Stimulated activated CD4-positive, alpha-beta T cell treated with anti-CD3 and anti-CD28 coated beads, Interleukin-15, amount 100 ng/mL, for 48 hours (primary cell): ENCODE measurements at places on chromosomes 2 and 18.

- DNase-seq: no peak
These were observed 1252.7 kb upstream of the FAM98A start for GRCh38 chr2:34851804-34852203.

GRCh38 chr2:224211791-224212190, 172.7 kb upstream of the SERPINE2 start:
- no peak for DNase-seq

GRCh38 chr18:500632-501405, at the start of gene COLEC12:
Gene COLEC12, minus strand, starts transcription at chr18:500701. Its CDS starts 187 bp downstream, at chr18:500514.
- DNase-seq: no peak

DNA sequence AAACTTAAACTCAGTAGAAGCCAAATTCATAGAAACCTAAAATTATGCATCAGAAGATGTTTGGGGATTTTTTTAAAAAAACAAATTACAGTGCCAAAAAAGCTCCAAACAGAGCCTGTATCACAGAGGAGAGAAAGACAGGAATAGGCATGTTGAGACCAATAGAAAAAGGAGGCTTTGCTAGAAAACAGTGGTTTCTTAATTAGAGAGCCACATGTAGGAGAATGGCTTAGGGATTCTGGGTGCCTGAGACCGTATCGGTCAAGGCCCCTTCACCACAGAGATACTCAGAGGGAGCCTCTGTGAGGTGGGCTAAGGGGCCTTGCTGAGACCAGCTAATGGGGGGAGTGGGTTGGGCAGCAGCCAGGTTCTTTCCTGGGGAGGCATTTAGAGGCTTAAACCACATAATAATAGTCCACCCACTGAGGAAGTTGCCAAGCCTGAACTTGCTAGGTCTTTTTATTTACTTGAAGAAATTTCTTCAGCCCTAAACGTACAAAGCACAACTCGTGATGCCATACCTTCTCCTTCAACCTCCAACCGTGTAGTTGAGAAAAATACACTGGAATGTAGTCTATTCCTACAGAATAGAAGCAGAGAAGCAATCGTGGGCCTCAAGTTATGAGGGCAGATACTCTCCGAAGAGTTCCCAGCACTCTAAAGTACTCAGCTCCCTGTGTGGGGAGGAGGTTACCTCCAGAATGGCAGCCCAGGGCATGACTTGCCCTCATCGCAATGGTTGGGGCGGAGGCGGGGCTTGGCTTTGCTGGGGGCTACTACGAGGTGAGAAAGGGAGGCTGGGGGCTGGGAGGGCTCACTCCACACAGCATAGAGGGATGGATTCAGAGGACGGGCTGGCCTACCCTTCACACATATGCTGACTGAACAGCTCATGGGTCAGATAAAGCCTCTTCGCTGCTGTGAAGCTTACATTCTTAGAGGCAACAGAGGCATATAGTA, 237.9 kb downstream of the TPGS2 start:
- DNase-seq: no peak

DNA sequence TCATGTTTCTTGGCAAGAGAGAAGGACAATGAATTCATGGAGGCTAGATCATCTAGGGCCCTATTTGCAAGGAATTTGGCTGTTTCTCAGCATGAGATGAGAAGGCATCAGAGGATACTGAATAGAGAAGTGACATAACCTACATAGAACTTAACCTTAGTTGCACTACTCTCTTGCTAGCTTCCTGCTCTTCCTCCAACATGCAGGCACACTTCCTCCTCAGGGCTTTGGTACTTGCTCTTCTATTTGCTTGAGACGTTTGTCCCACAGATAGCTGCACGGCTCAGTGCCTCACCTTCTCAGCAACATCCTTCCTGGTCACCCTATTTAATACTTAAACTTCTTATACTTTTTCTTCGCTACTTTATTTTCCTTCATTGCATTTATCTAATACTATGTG, 20.0 kb upstream of the LANCL1 start:
- DNase-seq: no peak

- DNase-seq: no peak
These were observed 262.4 kb downstream of the MEIS1 start for GRCh38 chr2:66697366-66697765.

DNA sequence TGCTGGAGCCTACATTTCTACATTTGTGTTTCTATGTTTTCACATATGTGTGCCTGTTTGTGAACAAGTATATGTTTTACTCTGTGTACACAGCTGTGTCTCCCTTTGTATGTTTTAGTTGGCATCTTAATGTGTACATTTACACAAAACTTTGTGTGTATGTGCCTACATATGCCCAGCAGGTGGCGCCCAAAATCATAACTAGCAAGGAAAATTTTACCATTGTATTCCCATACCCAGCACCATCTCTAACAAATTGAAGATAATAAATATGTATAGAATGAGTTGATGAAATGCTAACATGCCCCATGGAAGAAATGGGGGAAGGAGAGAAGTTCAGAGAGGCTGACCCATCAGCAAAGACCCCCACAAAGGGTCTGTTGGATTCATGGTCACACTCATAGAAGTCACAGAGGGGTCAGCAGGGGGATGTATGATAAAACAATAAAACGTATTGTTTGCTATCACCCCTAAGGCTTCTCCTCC, 48.1 kb downstream of the PKDCC start:
- no peak for DNase-seq

GRCh38 chr2:195824478-195824877, 167.5 kb downstream of the SLC39A10 start:
- DNase-seq: no peak

GRCh38 chr2:36733215-36733614, 36.7 kb downstream of the VIT start:
- no peak for DNase-seq

DNA sequence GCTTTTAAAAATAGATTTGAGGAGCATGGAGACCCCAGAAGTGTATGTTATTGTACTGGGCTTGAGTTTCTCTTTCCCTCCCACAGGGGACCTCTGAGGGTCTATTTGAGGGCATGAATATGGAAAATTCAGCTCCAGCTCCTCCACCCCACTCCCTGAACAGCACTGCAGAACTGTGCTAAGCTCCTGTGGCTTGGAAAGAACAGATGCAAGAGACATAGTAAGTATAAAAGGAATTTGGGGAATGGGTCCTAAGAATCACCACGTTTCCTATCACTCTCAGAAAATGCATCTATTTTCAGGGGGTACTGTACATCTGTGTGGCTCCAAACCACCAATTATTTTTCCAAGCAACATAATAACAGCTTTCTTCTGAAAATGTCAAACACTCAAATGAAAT, 416.1 kb downstream of the ZNF521 start:
- DNase-seq: no peak

- no peak for DNase-seq
These were observed 210.4 kb downstream of the SOCS6 start for GRCh38 chr18:70499218-70499691.

- DNase-seq: no peak
These were observed 15.0 kb upstream of the TTR start for GRCh38 chr18:31576670-31577069.

DNA sequence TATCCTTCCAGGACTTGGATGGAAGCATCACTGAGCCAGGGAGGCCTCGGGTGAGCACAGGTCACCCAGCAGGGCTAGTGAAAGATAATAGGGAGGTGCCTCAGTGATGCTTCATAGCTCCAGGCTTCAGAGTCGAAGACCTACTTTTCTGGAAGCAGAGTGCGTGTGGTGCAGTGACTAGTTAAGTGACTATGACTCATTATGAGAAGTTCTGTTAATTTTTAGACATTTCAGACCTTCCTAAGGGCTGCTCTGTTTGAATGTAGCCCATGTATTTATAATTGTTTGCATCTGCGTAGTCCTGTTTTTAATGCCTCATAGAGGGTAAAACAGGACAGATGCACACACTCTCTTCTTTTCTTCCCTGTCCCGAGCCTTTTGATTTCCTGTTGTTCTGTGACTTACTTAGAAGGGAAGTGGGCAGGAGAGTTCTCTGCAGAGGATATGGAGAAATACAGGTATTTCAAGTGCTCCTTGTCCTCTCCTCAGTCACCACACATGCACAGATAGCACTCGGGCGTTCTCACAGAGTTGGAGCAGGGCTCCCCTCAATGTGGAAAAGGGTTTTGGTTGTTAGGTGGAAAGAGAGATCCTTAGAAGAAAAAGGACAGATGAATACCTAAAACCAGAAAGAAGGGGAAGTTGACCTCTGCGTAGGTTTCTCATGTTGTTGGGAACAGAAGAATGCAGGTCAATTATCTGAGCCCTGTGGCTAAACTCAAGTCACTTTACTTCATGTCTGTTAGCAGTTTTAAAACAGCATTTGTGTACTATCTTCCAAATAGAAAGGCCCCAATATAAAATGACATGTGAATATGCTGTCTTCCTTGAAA, 34.7 kb downstream of the RALB start:
- DNase-seq: peak; percentile 17

- DNase-seq: no peak
These were observed 55.9 kb upstream of the KIF5C start for GRCh38 chr2:148819019-148819585.

- peak; percentile 25 for DNase-seq
These were observed 806 bp downstream of the RFX8 start for GRCh38 chr2:101473911-101474701.

DNA sequence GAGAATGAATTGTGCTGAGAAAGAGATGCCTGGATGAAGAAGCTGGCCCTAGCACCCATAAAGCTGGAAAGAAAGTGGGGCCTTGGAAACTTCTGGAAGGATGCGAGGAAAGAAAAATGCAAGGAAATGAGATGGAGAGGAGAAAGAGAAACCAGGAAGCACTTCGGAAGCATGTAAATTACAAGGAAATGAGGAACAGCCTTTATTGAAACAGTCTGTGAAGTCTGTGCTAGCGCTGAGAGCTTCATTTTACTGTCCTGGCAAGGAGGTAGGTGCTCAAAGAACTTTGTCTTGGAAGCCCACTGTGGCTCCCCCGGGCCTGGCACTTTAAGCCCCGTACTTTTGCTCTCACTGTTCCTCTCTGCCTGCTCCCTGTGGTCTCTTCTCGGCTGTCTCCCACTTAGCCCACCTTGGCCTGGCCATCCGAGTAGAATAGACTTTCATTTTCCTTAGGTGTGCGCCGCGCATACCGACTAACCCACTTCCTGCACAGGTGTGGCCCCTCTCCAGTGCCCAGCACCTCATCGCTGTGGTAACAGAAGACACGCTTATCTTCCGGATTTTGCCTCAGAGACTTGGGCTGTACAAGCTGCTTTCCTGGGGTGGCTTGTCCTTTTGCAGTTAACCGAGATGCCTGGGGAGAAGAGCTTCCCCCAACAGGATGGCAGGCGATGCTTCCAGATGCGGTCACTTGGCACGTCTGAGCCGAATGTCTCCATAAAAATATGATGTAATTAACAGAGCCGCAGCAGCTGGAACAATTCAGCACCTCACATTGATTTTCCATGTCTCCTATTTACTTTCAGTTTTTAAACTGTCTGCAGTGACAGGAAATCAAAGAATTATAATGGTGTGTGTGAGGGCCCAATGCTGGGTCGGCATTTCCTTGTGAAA, 199.6 kb downstream of the HRH4 start:
- no peak for DNase-seq

DNA sequence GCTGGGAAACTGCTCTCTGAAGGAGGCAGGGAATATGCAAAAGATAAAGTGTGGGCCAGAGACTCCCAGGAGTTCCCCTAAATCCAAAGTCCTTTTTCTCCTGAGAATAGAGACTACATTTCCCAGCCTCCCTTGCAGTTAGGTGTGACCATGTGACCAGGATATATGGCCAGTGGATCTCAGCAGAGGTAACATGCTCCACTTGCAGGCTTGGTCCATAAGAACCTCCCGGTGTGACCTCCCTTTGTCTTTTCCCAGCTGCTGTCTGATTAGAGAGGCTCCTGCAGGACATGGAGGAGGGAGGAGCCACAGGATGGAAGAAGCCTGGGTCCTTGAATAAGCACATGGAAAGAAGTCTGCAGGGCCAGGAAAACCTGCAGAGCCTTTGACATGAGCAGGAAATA, 76.2 kb downstream of the TGFA start:
- no peak for DNase-seq

GRCh38 chr2:100731535-100731981, 88.4 kb upstream of the NPAS2 start:
- no peak for DNase-seq

- no peak for DNase-seq
These were observed 555.8 kb downstream of the NRXN1 start for GRCh38 chr2:50476174-50476573.

DNA sequence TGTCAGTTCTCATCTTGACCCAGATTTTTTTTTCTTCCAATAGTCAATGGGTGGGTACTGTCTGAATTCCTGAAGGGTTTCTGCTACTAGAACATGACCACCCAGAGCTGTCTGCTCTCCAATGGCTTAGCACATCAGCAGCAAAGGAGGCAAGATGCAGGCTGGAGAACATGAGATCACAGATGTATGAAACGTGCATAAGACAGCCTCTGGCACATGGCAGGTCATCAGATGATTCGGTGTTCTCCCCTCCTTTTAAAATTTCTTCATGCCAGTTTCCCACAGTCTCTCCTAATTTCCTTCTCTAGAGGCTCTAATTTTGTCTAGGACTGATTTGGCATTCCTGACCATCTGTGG, 359.3 kb upstream of the TNP1 start:
- DNase-seq: no peak

DNA sequence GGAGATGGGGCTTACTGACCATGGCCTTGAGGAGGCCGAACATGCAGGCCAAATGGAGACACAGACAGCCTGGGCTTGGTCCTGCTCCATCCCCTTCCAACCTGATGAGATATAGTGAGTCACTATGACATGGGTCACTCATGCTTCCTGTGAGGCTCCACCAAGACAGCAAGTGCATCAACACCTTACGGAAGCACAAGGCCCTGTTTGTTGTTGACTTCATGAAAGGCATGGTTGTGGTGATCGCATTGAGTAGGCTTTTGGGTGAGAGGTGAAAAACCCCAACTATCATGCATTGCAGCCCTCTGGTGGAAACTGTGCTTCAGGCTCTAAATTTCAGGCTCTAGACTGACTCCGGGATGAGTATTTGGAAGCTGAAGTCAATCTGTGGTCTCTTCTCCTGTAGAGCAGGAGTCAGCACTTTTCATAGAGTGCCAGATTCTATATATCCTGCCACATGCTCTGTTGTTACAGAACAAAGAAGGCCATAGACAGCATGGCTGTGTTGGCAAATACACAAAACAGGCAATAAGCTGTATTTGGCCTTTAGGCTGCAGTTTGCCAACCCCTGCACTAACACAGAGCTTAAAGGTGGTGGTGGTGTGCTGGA, 10.1 kb downstream of the IL37 start:
- DNase-seq: no peak

- peak; percentile 29 for DNase-seq
These were observed 95.0 kb downstream of the TMEM163 start for GRCh38 chr2:134623796-134624195.

DNA sequence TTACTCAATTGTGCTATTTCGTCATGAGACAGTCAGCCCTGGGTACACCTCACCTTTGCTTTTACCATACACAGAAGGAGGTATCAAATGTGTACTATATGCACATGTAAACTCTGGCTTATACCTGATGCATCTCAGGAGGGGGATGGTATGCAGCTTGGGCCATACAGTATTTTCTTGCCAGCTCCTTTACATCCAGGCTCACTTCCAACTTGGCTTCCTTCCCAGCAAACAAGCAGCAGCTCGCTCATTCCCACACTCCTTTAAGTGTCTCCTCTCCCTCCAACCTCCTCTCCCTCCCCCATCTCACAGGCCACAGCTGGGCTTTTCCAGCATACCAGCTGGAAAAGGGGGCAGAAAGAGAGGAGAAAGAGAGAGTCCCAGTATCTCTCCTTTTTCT, 9.6 kb downstream of the MARCHF4 start:
- no peak for DNase-seq
